Amniotic epithelial cell (primary cell): ENCODE measurements at places on chromosomes 4 and X.

- no peak for DNase-seq
Measured at GRCh38 chr4:127776620-127777019, 5.5 kb upstream of the HSPA4L start.

- DNase-seq = peak; percentile 73
Measured at GRCh38 chr4:13481569-13481968, 2.6 kb downstream of the RAB28 start.

- DNase-seq = no peak
Measured at GRCh38 chr4:185424905-185425646, 688 bp downstream of the UFSP2 start.

DNA sequence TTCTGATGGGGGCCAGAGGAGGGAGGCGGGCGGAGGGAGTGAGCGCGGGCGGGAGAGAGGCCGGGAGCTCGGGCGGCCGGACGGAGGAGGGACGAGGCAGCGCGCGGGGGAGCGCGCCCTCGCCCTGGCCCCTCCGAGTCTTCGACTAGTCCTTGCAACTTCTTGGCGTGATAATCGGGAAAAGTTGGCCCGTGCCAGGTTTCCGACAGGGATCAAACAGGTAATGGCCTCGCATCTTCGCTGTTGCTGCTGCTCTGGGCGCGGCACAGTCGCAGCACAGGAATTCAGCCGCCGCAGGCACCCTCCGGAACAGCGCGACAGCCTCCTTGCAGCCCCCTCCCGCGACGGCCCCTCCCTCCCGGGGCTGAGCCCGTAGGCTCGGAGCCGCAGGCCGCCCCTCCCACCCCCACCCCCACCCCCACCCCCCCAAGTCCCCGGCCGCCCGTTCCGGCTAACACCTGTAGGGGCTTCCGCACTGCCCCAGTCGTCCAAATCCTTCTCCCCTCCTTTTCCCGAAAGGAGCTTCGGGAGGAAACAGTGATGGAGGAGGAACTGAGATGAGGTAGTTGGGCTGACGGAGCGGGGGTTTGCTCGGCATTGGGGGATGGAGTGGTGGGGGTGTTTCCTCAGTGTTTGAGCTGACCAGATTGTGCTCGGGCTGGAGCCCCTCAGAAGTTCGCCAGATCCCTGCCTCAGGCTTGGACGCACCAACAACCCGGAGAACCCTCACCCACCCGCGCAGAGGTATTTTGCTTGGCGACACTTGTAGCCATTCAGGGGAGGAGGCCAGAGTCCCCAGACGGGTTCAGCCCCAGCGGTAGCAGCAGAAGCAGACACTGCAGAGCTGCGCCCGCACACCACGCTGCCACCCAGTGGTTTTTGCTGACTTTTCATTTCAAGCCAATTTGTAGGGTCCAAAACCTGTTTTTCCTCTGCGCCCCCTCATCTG is at the start of gene FGF13:
TSS of gene FGF13 (minus strand) at position 319 of the 949 bp plus-strand sequence. CDS start 714 bp downstream, outside the sequence.
- no peak for DNase-seq

DNA sequence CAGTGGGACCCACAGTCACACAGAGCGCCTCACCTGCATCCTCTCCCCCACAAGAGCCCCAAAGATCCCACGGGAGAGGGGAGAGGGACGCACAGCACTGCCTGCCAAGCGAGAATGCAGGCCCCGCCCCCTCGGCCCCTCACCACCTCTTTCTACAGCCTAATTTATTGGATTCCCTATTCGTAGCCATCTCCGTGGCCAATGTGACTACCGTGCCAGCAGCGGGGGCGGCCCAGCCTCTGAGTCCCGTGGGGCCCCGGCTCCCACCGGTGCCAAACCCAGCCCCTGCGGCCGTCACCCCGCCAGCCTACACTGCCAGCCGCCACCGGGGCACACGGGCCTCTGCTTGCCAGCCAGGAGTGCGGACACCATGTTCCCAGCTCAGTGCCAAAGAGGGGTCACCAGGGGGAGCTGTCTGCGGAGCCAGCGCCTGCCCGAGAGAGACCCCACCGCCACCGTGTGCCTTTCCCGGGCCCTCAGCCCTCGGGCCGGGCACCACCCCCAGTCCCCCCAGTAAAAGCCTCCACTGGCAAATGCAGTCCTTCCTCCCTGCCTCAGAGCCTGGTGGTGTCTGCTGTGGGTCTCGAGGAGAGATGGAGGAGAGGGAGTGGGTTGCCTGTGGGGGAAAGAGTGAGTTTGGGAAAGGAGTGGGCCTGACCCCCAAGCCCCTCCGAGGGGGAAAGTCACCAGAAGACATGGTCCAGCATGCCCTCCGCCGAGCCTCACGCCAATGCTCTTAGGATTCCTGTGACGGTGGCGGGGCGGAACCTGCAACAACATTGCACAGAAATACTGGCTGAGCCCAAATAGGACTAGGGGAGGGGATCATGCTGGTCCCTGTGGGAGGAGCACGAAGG is 19.6 kb upstream of the PLXNB3 start:
- peak; percentile 5 for DNase-seq

- DNase-seq = no peak
Measured at GRCh38 chrX:2643880-2644279, 47.2 kb upstream of the CD99 start.

DNA sequence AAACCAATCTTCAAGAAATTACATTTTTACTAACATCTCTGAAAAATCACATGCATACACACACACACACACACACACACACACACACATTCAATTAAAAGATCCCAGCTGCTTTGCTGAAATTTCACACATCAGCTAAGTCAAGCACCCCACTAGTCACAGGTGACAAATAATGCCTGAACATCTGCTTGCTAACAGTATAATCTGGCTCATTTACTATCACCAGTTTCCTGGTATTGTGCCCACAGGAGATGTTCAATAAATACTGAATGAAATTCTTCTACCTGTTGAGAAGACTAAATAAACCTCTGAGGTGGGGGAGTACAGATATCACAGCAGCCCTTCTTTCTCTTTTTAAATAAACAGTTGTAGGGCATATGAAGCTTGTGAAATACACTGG is 994.0 kb downstream of the ARAP2 start:
- DNase-seq = no peak

DNA sequence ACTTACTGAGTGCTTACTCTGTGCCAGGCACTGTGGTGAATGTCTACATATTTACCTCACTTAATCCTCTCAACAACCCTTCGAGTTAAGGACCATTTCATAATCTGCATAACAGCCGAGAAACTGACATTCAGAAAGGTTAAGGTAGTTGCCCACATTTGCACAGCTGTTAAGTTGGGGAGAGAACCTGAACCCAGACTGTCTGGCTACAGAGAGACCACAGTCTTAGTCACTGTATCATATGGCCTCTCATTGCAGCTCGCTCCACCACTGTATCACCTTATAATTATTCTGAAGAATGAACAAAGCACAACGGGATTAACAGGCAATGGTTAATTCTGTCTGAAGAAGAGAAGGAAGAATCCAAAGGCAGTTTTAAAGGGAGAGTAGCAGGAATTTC is 98.5 kb downstream of the ADGRA3 start:
- DNase-seq = peak; percentile 34

DNA sequence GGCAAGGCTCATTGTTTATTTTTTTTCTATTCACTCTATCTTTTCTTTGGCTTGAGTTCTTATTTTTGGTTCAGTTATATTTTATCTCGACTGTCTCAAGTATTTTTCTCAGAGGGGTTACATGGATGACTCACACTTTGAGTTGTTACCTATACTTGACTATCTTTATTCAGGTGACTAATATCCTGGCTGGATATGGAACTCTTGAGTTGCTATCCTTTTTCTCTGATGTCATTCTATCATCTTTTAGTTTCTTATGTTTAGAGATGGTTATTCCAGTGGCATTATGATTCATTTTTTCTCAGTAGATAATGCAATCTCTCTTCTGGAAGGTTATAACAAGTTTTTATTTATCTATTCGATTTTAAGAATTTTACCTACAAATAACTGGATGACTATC is 117.9 kb downstream of the COX18 start:
- peak; percentile 37 for DNase-seq

- peak; percentile 97 for DNase-seq
Measured at GRCh38 chr4:87224141-87224923, 3.9 kb upstream of the KLHL8 start.

DNA sequence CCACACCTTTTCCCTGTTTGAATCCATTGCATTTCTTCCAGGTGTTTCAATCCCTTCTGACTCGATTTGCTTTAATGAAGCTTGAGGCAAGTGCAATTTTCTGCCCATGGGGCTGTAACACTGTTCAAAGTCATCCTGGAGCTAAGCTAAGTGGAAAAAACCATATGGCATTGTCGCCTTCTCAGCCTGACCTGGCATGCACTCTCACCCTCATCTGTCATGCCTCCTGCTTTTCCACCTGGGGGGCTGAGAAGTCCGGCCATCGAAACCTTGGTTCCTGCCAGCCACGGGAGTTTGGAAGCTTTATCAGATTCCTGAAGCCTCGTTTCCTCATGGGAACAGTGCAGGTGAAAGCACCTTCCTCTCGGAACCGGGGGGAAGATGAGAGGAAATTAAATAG is 38.2 kb downstream of the WFS1 start:
- no peak for DNase-seq

GRCh38 chr4:37043342-37043741 is 201.2 kb upstream of the NWD2 start:
- DNase-seq = no peak

- DNase-seq = no peak
Measured at GRCh38 chr4:17077105-17077504, 178.7 kb upstream of the LDB2 start.

DNA sequence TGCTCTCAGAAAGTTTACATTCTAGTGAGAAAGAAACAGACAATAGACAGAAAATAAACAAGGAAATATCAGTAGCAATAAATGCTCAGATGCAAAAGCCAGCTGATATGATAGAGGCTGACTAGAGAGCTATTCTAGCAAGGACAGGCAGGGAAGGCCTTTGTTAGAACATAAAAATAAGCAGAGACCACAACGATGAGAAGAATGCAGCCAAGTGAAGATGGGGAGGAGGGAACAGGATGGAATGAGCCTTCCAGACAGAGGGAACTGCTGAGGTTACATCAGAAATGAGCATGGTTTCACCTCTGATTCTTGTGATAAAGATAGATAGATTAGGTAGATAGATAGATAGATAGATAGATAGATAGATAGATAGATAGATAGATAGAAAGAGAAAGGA is 7.6 kb upstream of the SOWAHB start:
- peak; percentile 86 for DNase-seq

GRCh38 chr4:4867375-4868039 is 8.0 kb downstream of the MSX1 start:
- no peak for DNase-seq

DNA sequence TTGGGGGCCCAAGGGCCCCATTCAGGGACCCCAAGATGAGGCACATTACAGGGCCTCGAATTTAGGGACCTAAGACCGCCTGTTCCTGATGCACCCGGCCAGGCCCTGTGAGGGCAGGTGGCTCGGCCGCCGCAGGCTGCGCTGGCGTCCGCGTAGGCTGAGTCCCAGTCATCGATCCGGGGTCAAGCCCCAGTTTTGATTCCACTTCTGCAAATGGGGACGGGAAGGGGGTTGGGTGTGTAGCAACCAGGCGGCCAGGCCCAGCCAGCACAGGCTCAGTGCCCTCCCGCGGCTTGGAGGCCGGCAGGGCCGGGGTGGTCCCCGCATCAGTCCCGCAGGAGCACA is 327 bp downstream of the PNPLA4 start:
- no peak for DNase-seq

DNA sequence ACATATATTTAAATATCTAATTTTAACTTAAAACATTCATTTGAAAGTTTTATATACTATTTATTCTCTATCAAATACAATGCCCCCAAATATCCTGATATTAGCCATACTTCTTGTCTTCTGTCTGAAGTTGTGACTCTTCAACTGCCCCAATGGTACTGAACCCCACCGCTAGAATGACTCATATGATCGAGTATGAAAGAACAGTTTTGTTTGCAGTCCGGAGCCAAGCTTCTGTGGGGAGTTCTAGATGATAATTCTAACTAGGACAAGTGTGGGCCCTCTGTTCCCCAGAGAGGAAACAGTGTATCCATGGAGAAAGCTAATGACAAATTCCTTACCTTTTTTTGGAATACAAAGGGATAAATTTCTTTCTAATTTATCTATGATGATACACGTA is 24.7 kb upstream of the CT47A1 start:
- DNase-seq = no peak

GRCh38 chr4:127162741-127163140 is 470.0 kb upstream of the INTU start:
- DNase-seq = peak; percentile 98

GRCh38 chr4:71210823-71211222 is 128.0 kb upstream of the SLC4A4 start:
- no peak for DNase-seq

DNA sequence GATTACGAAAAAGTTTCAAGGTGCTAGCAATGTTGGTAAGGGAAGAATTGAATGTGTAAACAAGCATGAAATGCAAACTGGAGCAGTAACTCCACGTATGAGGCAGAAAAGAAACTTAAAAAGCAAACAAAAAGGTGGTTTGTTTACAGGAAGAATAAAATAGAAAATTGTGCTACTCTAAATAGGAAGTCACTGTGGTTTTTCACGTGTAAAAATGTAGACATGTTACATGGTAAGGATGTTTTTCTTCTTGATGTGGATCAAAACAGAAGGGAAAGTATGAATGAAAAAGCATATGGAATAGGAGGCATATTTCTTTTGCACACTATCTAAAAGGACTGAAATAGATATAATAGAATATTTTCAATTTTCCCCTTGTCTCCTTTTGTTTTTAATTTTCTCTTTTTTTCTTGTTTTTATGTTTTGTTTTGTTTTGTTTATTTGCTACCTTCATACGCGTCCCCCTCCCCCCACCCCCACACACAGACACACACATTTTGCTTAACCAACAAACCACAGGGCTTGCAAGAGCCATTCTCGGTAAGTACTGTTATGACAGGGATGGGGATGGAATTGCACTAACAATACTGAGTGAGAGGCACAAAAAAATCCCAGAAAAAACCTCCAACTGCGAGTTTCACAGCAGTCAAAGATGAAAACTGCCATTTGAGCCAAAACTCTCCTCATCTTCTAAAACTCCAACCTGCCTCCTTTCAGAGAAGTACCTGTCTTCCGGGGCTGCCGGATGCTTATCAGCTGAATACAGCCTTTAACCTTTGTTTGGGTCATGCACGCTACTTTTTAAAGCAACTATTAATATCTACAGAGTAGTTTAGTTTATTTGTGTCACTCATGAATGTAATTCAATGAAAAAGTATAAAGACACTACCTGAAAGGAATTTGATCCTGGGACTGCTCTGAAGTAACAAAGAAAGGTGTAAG is 135.8 kb downstream of the IL15 start:
- peak; percentile 15 for DNase-seq

DNA sequence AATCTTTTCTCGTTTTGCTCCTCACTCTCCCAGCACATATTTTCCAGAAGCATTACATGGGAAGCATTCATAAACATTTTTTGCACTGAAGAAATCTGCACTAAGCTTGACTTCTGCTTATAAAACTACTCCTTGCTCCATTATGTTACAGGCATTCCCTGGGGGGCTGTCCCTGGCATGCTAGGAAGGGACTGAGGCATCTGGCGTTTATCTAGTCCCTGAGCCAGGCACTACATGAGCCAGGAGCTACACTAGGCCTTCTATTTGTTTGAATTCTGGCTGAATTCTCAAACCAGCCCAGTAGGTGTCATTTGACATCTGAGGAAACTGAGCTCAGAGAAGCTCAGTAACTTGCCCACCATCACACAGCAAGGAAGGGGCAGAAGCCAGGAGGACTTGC is 43.3 kb downstream of the NHSL2 start:
- DNase-seq = no peak

- DNase-seq = no peak
Measured at GRCh38 chr4:95209927-95210326, 338.8 kb downstream of the UNC5C start.
